Neuronal stem cell (in vitro differentiated cells): ENCODE measurements at places on chromosomes 5 and 9.

- H3K27me3 ChIP-seq, result no peaks in the 10 kb centered on the region
- H3K36me3 ChIP-seq, result no peaks in the 10 kb centered on the region
- DNase-seq, result no peak
- H3K4me3 ChIP-seq, result no peak overlapping the region
- H3K27ac ChIP-seq, result no peak overlapping the region
- no peaks in the 10 kb centered on the region for H3K4me1 ChIP-seq
Measured at GRCh38 chr5:14534773-14535172, 46.8 kb upstream of the OTULINL start.

DNA sequence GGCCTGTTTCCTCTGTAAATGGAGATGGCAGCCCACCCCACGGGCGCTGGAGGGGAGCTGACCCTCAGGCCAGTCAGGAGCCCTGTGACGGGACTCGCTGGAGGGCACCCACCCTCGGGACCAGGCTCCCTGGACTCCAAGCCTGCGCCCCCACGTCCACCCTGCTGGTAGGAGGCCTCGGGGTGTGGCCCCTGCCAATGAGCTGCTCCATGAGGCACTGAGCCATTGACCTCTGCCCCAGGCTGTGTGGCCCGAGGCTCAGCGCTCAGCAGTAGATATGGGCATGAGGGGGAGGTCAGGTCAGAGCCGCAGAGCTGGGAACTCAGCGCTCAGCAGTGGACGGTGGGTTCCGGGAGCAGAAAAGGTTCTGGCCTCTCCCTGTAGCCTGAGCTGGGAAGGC, 52.3 kb upstream of the EGFL7 start:
- no peak overlapping the region for H3K27ac ChIP-seq
- no peak overlapping the region for H3K4me3 ChIP-seq
- peaks cover 2% of the 10 kb centered on the region for H3K27me3 ChIP-seq
- peaks cover 23% of the 10 kb centered on the region for H3K4me1 ChIP-seq
- H3K36me3 ChIP-seq, result no peaks in the 10 kb centered on the region

GRCh38 chr5:173670791-173671120, 54.3 kb upstream of the BOD1 start:
- DNase-seq, result no peak
- no peak overlapping the region for H3K27ac ChIP-seq
- H3K36me3 ChIP-seq, result no peaks in the 10 kb centered on the region

DNA sequence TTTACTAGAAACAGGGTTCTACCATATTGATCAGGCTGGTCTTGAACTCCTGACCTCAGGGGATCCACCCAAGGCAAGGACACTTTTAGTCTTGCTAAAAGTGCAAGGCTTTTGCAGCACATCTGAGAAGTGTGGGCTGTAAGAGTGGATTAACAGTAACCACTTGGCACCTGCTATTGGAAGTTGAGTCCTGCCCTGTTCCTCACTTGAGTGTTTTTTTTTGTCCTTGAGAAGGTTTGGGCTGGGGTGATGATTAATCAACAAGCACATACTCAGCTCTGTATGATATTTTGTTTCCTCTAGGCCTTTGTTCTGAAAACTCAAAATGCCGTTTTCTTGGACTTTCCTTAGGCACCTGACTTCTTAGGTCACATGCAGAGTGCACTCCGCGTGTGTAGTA, 37.4 kb downstream of the SNX30 start:
- peaks cover 3% of the 10 kb centered on the region for H3K4me1 ChIP-seq
- no peak overlapping the region for H3K4me3 ChIP-seq
- no peaks in the 10 kb centered on the region for H3K27me3 ChIP-seq
- no peak for DNase-seq

DNA sequence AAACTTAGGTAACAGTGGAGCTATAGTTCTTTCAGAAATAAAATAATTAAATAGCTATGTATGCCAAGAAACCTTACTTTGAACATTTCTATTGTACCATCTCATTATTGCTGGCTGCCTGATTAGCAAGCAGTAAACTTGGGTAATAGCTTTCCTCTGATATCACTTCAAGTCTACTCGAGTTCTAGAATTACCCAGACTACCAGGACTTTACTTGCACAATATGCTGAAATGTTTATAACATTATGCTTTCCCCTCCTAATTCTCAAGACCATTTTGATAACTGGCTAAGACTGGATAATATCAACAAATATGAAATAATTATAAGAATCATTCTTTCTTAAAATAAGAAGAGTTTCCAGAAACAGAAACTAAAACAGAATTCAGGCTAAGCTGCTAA, 512.6 kb downstream of the RAB3C start:
- no peaks in the 10 kb centered on the region for H3K27me3 ChIP-seq
- H3K4me3 ChIP-seq, result no peak overlapping the region
- no peak overlapping the region for H3K27ac ChIP-seq
- DNase-seq, result no peak
- no peaks in the 10 kb centered on the region for H3K4me1 ChIP-seq

DNA sequence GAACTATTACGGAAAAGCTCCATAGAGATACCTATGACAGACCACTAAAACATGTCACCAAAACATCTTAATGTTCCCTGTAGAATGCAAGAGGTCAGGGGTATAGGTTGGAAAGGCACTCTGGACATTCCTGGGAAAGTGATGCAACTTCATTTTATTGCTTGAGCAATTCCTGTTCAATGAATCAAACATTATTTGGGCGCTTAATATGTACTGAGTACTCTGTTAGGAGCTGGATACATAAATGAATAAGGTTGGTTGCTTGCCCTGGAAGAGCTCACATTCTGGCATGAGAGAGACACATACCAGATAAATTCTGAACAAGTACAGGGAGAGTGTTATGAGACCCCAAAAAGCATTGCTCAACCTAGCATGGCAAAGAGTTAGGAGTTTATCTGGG, 408.9 kb upstream of the DMAC1 start:
- H3K27ac ChIP-seq, result no peak overlapping the region
- no peaks in the 10 kb centered on the region for H3K36me3 ChIP-seq
- no peak overlapping the region for H3K4me3 ChIP-seq
- H3K4me1 ChIP-seq, result no peaks in the 10 kb centered on the region
- H3K27me3 ChIP-seq, result no peaks in the 10 kb centered on the region
- DNase-seq, result no peak

DNA sequence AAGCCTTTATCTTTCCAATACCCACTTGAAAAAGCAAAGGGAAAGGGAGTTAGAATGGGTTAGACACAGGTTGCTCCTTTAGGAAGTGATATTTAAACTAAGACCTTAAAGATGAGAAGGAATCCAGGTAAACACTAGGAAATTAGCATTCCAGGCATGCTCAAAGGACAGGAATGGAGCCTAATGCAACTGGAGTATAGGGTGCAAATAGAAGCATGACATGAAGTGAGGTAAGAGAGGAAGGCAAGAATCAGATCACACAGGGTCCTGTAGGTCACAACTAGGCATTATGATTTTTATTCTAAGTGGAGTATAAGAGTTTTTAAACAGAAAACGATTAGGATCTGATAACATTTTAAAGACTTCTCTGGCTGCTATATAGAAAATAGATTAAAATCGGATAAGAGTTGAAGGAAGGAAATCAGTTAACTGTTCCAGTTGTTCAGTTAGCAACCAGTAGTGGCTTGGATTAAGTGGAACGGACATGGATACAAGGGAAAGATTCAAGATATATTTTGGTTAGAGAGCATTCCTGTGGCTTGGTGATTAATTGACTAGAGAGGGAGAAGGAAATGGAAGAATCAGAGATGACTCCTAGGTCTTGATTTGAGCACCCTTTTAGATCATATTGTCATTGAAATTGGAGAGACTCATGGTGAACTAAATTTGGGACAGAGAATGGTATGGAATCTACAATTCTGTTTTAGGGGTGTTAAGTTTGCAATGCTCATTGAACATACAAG, 95.9 kb downstream of the FBXO4 start:
- H3K4me3 ChIP-seq, result no peak overlapping the region
- H3K27me3 ChIP-seq, result no peaks in the 10 kb centered on the region
- no peaks in the 10 kb centered on the region for H3K36me3 ChIP-seq
- no peaks in the 10 kb centered on the region for H3K4me1 ChIP-seq
- DNase-seq, result no peak

- no peaks in the 10 kb centered on the region for H3K27me3 ChIP-seq
- H3K4me3 ChIP-seq, result no peak overlapping the region
- H3K36me3 ChIP-seq, result no peaks in the 10 kb centered on the region
Measured at GRCh38 chr5:18068826-18069225, 434.6 kb downstream of the TAF11L14 start.
